ENCODE measurements at places on chromosomes 5 and 9.

GRCh38 chr5:79269733-79270166 lies 33.8 kb downstream of the JMY start:
- DNase-seq: no peak

- DNase-seq: no peak
Measured at GRCh38 chr5:174755106-174755505, 30.7 kb downstream of the MSX2 start.

GRCh38 chr9:136668983-136669790 lies 6.5 kb downstream of the EGFL7 start:
- no peak for DNase-seq

- DNase-seq: no peak
Measured at GRCh38 chr5:167309941-167310517, 981.4 kb upstream of the WWC1 start.

GRCh38 chr5:163436515-163436914 lies 880 bp upstream of the CCNG1 start:
- no peak for DNase-seq
